A549 treated with Hydrocortisone at 1 μM for 4 hours (cell line): ENCODE measurements at places on chromosomes 13 and 19. TPM values are rescaled to one million over a fixed set of nuclear protein-coding genes. Genes with fewer than 3 reads are reported as not detected.

Gene CEACAM19
- 8.8 to 10.3 TPM (median 9.3 TPM) in 5 replicates for total RNA-seq

Gene STXBP2
- total RNA-seq, result 35.0 to 43.8 TPM (median 39.3 TPM) in 5 replicates

Gene PGLYRP1
- total RNA-seq, result not detected in 5 replicates

Gene ASF1B
- total RNA-seq, result 28.0 to 30.6 TPM (median 30.2 TPM) in 5 replicates

Gene MYBPC2
- total RNA-seq, result 0.02 TPM in 1 of 5 replicates, not detected in the others

Gene ALOX5AP
- 7.9 to 12.7 TPM (median 9.7 TPM) in 5 replicates for total RNA-seq

Gene SHISA7
- total RNA-seq, result not detected in 5 replicates

Gene KIR3DL1
- not detected in 5 replicates for total RNA-seq

Gene ACER1
- total RNA-seq, result not detected in 5 replicates

Gene XAB2
- total RNA-seq, result 23.3 to 26.8 TPM (median 25.1 TPM) in 5 replicates

Gene CABP5
- not detected in 5 replicates for total RNA-seq

Gene BCAM
- 67.1 to 85.2 TPM (median 79.0 TPM) in 5 replicates for total RNA-seq

Gene KLHL26
- 3.7 to 5.5 TPM (median 3.9 TPM) in 5 replicates for total RNA-seq

Gene PEG3
- not detected in 5 replicates for total RNA-seq

Gene VWA8
- total RNA-seq, result 6.4 to 8.2 TPM (median 7.5 TPM) in 5 replicates

Gene TBC1D4
- total RNA-seq, result 11.1 to 15.7 TPM (median 14.8 TPM) in 5 replicates

Gene ZNF414
- total RNA-seq, result 13.8 to 21.3 TPM (median 18.9 TPM) in 5 replicates

Gene TSHZ3
- 2.0 to 2.8 TPM (median 2.6 TPM) in 5 replicates for total RNA-seq

Gene KLK5
- total RNA-seq, result 0.06 TPM in 1 of 5 replicates, not detected in the others

Gene ZNF415
- total RNA-seq, result not detected in 5 replicates

Gene LRRC63
- total RNA-seq, result 0.08 TPM in 1 of 5 replicates, not detected in the others

Gene CNN1
- 0.20 to 0.46 TPM (median 0.35 TPM) in 5 replicates for total RNA-seq

Gene ZNF675
- 2.7 to 5.0 TPM (median 3.2 TPM) in 5 replicates for total RNA-seq

Gene C19orf67
- total RNA-seq, result not detected in 5 replicates

Gene TINCR
- 2.5 to 3.1 TPM (median 2.8 TPM) in 5 replicates for total RNA-seq

Gene MBD3L3
- 0.12 TPM in 1 of 5 replicates, not detected in the others for total RNA-seq

Gene ANKRD24
- total RNA-seq, result 0.14 to 0.24 TPM (median 0.22 TPM) in 5 replicates

Gene RFXAP
- 0.69 to 0.92 TPM (median 0.86 TPM) in 5 replicates for total RNA-seq

Gene ZNF799
- total RNA-seq, result 1.3 to 2.0 TPM (median 1.4 TPM) in 5 replicates

Gene ZNF91
- total RNA-seq, result 0.08 to 0.23 TPM (median 0.16 TPM) in 5 replicates

Gene JAK3
- total RNA-seq, result 0.14 to 0.25 TPM (median 0.23 TPM) in 5 replicates

Gene METTL21C
- total RNA-seq, result not detected in 5 replicates

Gene COMP
- total RNA-seq, result 0.09 to 0.27 TPM (median 0.21 TPM) in 5 replicates

Gene OR7A5
- total RNA-seq, result not detected in 5 replicates

Gene RFPL4A
- 0.38 to 1.1 TPM (median 0.84 TPM) in 5 replicates for total RNA-seq

Gene TLE2
- 2.3 to 3.9 TPM (median 3.1 TPM) in 5 replicates for total RNA-seq

Gene OR10H5
- total RNA-seq, result not detected in 5 replicates
